ENCODE measurements at places on chromosomes 11 and 22. TPM values are rescaled to one million over a fixed set of nuclear protein-coding genes. Genes with fewer than 3 reads are reported as not detected.

The RCOR2 gene
- total RNA-seq = 0.47 TPM

- no peak for DNase-seq
These were observed 78.5 kb downstream of the PLEKHA7 start for GRCh38 chr11:16935518-16936302.

GRCh38 chr11:2734181-2735052 lies 34.6 kb upstream of the KCNQ1OT1 start:
- DNase-seq = no peak

The B3GAT1 gene
- total RNA-seq = 0.61 TPM

GRCh38 chr11:7927635-7928034 lies 3.4 kb downstream of the OR10A6 start:
- DNase-seq = no peak

- no peak for DNase-seq
These were observed 33.7 kb downstream of the RNF121 start for GRCh38 chr11:71962428-71963038.

The IGSF9B gene
- 34.5 TPM for total RNA-seq

- DNase-seq = no peak
These were observed 40.2 kb downstream of the PANX1 start for GRCh38 chr11:94168882-94169281.

The PDGFD gene
- 0.15 TPM for total RNA-seq

The MRGPRX4 gene
- not detected for total RNA-seq

- DNase-seq = no peak
These were observed 16.0 kb downstream of the ADM start for GRCh38 chr11:10320736-10321465.

The DGCR6 gene
- total RNA-seq = 0.96 TPM

GRCh38 chr11:47376107-47376524 lies 2.2 kb downstream of the SPI1 start:
- no peak for DNase-seq

The ASCL2 gene
- 0.12 TPM for total RNA-seq

The RIMBP3C gene
- 0.18 TPM for total RNA-seq

The PHLDA2 gene
- 3.6 TPM for total RNA-seq

GRCh38 chr22:27493796-27494195 lies 307.8 kb downstream of the MN1 start:
- DNase-seq = no peak

DNA sequence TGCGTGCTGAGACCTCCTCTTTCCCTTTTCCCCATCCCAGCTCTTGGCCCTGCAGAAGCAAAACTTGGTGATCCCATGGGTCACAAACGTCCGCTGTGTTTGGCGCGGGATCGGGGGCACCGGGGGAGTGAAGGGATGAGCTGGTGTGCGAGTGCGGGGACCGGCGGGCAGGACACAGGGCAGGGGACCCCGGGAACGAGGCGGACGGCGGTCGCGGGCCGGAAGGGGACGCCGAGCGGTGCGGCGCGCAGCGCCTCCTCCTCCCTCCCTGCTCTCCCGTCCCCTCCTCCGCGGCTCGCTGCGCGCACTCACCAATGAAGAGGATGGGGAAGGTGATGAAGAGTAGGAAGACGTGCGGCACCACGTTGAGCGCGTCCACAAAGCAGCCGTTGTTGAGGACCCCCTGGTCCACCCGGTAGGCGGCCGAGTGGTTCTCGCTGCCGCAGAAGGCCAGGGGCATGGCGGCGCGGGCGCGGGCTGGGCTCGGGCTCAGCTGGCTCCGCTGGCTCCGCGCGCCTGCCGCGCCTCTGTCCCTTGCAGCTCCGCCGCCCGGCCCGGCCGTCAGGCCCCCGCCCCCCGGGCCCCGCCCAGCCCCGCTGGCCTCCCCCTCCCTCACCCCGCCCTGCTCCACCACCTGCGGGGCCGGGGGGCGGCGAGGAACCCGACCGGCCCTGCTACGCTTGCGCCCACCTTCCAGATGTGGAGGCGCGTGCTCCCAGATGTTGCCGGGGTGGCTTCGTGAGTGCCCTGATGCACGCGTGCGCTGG lies at the start of gene ABCC8:
ABCC8 (minus strand) TSS at position 529 of the 767 bp plus-strand sequence; CDS start at position 460, 69 bp downstream.
- DNase-seq = no peak

The OR2AG2 gene
- not detected for total RNA-seq

The MFRP gene
- not detected for total RNA-seq

- no peak for DNase-seq
These were observed 71.8 kb upstream of the PITPNB start for GRCh38 chr22:27990879-27991278.

- peak; percentile 61 for DNase-seq
These were observed 874 bp downstream of the ZFTA start for GRCh38 chr11:63767565-63768236.

DNA sequence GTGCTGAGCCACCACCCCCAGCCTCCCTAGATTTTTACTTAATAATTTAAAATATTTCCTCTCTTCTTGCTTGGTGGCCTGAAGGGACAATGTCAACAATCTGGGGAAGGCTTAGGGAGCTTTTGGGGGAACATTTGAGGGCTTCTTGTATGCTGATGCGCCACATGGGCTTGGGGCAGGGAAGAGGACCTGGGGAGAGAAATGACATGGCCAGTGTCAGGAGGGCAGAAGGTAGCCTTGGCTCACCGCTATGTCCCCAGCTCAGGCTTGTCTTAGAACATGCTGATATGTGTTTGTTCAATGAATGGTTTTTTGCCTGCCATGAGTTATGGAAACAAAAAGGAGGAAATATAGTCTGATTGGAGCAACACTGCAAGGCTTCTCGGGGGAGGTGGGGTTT lies 51.6 kb downstream of the ST14 start:
- DNase-seq = no peak

DNA sequence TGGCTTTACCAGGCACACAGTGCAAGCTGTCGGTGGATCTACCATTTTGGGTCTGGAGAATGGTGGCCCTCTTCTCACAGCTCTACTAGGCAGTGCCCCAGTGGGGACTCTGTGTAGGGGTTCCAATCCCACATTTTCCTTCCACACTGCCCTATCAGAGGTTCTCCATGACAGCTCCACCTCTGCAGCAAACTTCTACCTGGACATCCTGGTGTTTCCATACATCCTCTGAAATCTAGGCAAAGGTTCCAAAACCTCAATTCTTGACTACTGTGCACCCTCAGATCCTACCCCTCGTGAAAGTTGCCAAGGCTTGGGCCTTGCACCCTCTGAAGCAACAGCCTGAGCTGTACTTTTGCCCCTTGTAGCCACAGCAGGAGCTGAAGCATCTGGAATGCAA lies 108.1 kb downstream of the SOX6 start:
- no peak for DNase-seq

DNA sequence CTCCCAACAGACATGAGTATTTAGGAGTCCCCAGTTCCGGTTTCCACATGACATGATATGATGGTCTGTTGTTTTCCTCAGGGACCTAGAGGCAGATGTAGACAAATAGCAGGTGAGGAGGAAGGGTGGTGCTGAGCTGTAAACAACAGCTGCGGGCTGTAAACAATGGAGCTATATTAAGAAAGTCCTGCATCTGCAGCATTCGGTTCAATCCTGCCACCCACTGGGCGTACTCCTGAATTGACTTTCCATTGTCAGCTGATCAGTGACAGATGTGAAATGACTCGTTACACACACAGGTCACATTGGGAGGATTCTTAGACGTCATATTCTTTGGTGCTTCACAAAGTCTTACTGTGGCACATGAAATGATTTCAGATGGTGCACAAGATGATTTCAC lies 26.8 kb upstream of the RAG1 start:
- DNase-seq = peak; percentile 66

GRCh38 chr22:30253205-30253852 lies 6.8 kb upstream of the LIF start:
- DNase-seq = no peak

The TMEM132A gene
- 0.93 TPM for total RNA-seq

GRCh38 chr11:78031629-78032028 lies 8.6 kb upstream of the KCTD14 start:
- DNase-seq = no peak

DNA sequence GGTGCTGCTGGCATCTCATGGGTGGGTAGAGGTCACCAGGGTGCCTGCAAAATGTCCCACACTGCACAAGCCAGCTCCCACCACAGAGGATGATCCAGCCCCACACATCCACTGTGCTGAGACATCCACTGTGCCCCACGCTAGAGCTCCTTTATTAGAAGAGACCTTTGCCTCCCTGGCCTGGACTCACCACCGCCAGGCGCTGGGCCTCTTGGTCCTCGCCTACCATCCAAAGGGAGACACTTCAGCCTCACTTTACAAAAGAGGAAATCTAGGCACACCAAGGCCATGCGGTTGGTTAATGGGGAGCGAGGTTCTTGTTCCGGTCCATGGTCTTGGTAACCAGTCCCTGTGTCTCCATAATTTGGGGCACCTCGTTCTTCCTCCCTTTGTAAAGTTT lies 3.4 kb upstream of the ANO1 start:
- no peak for DNase-seq

The FXYD2 gene
- total RNA-seq = 19.0 TPM

The OR5A1 gene
- not detected for total RNA-seq

- no peak for DNase-seq
These were observed 251.4 kb downstream of the LUZP2 start for GRCh38 chr11:24748261-24748660.

The P2RX3 gene
- not detected for total RNA-seq

The DUSP18 gene
- total RNA-seq = 9.2 TPM

- peak; percentile 97 for DNase-seq
These were observed 14.0 kb downstream of the RAC2 start for GRCh38 chr22:37229805-37230672.

- DNase-seq = peak; percentile 59
These were observed 2.3 kb upstream of the TYMP start for GRCh38 chr22:50531962-50532674.

DNA sequence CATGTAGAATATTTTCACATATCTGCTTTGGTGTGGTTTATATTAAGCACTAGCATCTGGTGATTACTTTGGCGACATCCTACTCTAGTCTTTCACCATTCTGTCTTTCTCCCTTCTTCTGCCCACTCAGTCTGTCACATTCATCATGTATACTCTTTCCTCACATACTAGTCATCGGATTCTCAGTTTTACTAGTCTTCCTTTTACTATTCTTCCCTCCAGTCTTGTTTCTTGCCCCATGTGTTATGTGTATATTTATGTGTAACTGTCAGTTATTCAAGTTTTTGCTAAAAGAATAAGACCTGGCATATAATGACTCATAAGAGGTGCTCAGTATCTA lies 4.6 kb upstream of the DIXDC1 start:
- no peak for DNase-seq

The ADM gene
- total RNA-seq = 3.7 TPM

DNA sequence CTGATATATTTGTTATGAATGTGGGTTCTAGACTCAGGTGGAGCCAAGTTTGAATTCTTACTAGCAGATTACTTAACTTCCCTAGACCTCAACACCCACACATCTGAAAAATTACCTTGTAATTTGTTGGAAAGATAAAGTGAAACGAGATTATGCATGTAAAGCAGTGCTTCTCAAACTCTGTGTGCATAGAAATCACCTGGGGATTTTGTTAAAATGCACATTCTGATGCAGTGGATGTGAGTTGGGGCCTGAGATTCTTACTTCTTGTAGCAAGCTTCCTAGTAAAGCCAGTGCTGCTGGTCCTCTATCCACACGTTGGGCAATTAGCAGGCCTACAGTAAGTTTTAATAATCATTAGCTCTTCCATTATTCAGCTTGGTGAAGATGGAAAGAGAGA lies 15.1 kb upstream of the CEP295 start:
- DNase-seq = no peak

DNA sequence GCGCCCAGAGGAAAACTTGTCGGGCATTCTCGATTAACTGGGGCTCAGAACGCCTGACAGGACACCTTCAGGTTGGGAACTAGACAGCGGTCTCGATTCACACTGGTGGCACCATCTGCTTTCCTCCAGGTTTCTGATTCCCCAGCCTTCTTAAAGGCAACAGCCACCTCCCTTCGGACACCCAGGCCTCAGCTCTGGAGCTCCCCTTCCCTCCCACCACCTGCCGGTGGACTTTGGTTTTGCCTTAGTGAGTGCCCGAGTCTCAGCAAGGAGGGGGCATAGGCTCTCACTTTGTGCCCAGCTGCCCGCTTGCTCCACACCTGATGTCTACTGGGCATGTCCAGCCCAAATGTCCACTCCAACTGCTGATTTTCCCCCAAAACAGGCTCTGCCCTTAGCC lies 110.4 kb upstream of the PARVA start:
- DNase-seq = no peak
